Thyroid gland (tissue), 4 donors: ENCODE measurements at places on chromosomes 2 and 18. TPM values are rescaled to one million over a fixed set of nuclear protein-coding genes. Genes with fewer than 3 reads are reported as not detected.

GRCh38 chr2:3703236-3703756 is at the start of gene DCDC2C:
TSS of gene DCDC2C (plus strand) at chr2:3703575. CDS start at chr2:3703752, 177 bp downstream.
- DNase-seq: no peak

Gene DNAH6
- total RNA-seq: 3.2 TPM

Gene IER3IP1
- total RNA-seq: 13.2 TPM

Gene GAREM2
- total RNA-seq: 2.8 TPM

GRCh38 chr2:175880-176820 is 87.7 kb downstream of the SH3YL1 start:
- no peak for DNase-seq

DNA sequence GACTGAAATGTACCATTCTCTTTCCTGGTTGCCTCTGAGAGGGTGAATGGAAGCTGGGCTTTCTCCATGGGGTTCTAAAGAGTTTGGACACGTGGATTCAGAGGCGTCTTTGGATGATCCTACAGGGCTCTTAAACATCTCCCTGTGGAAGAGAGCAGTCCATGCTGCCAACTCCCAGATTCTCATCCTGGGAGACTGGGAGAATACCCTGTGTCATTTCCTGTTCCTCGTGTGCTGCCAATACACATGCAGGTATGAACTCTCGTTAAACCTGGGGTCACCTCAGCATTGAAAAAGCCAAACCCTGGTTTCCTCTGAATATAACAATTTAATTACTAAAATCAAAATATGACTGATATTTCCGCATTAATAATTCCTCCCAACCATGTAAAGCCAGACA is 73.3 kb upstream of the NT5C1B start:
- no peak for DNase-seq

Gene LOXHD1
- total RNA-seq: 0.38 TPM

DNA sequence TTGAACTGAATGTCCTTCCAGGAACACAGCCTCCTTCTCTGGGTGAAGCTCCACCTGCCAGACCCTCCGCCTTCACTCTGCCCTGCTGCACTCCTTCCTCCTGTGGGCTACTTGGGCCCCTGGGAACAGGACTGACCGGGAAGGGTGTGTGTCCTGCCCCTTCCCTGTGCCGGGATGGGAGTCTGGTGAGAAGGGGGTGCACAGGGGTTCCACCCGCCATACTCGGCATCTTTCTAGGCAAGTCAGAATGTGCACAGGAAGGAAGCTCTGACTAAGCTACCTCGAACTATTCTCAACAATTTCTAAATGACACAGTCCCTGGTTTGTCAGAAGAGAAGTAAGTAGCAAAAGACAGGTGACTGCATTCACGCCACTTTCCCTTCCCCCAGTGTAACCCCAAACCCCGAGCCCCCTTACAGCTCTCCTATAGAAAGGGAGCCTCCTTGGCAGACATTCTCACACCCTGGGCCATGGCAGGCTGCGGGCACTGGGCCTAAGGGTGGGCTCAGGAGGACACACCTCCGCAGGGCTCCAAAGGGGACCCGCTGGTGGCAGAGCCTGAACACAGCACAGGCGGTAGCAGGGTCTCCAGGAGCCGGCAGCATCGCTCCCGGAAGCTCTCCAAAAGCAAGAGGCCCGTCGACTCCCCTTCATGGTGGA is 184.1 kb downstream of the HDAC4 start:
- no peak for DNase-seq

- DNase-seq: peak; percentile 51
Observed at GRCh38 chr2:235494716-235495372, 1.0 kb downstream of the AGAP1 start.

GRCh38 chr18:49625021-49625691 is 63.3 kb downstream of the LIPG start:
- DNase-seq: peak; percentile 58

GRCh38 chr2:39719317-39719716 is 53.6 kb downstream of the TMEM178A start:
- peak; percentile 55 for DNase-seq

GRCh38 chr2:53490659-53491058 is 276.9 kb upstream of the CHAC2 start:
- peak; percentile 24 for DNase-seq

GRCh38 chr2:241540401-241540770 is 18.2 kb upstream of the BOK start:
- DNase-seq: peak; percentile 76

Gene FOXD4L1
- not detected for total RNA-seq

Gene LTBP1
- 12.9 TPM for total RNA-seq

Gene CFAP65
- total RNA-seq: 0.78 TPM

GRCh38 chr2:215071676-215072075 is 66.8 kb downstream of the ABCA12 start:
- no peak for DNase-seq
